MG63 (cell line): ENCODE measurements at places on chromosomes 1 and 21. TPM values are rescaled to one million over a fixed set of nuclear protein-coding genes. Genes with fewer than 3 reads are reported as not detected.

Gene IBA57
- 2.0 and 19.4 TPM in 2 replicates for total RNA-seq

Gene FNDC10
- total RNA-seq: 4.0 and 8.7 TPM in 2 replicates

Gene SPRR2E
- total RNA-seq: not detected in 2 replicates

Gene OR14K1
- total RNA-seq: not detected in 2 replicates

Gene RAB7B
- 17.5 and 25.7 TPM in 2 replicates for total RNA-seq

Gene HHIPL2
- 0.84 and 1.5 TPM in 2 replicates for total RNA-seq

Gene KCNJ9
- total RNA-seq: not detected in 2 replicates

Gene CR1
- 0.26 TPM in 1 of 2 replicates, not detected in the other for total RNA-seq

Gene RIPPLY3
- 0.16 TPM in 1 of 2 replicates, not detected in the other for total RNA-seq

Gene TACSTD2
- not detected in 2 replicates for total RNA-seq

Gene OR2T2
- total RNA-seq: not detected in 2 replicates

Gene SHCBP1L
- not detected in 2 replicates for total RNA-seq

Gene HHAT
- 0.30 and 5.3 TPM in 2 replicates for total RNA-seq

Gene OR2W3
- 1.7 and 4.0 TPM in 2 replicates for total RNA-seq

Gene FOXO6
- not detected in 2 replicates for total RNA-seq

Gene TNFRSF4
- not detected in 2 replicates for total RNA-seq

Gene AIRE
- not detected in 2 replicates for total RNA-seq

Gene ESRRG
- 0.26 TPM in 1 of 2 replicates, not detected in the other for total RNA-seq

Gene KCNT2
- total RNA-seq: 0.07 and 0.94 TPM in 2 replicates

Gene LYPD8
- total RNA-seq: not detected in 2 replicates

Gene SPRR2A
- not detected in 2 replicates for total RNA-seq

Gene LCE1D
- not detected in 2 replicates for total RNA-seq

Gene RIPK4
- 0.76 and 2.2 TPM in 2 replicates for total RNA-seq

Gene VHLL
- total RNA-seq: not detected in 2 replicates

Gene CHI3L2
- total RNA-seq: 1.6 and 3.2 TPM in 2 replicates

Gene EDARADD
- 0.10 TPM in 1 of 2 replicates, not detected in the other for total RNA-seq
